ENCODE measurements at places on chromosomes 12 and 14. TPM values are rescaled to one million over a fixed set of nuclear protein-coding genes. Genes with fewer than 3 reads are reported as not detected.

The NANOG gene
- not detected for total RNA-seq

The ACSS3 gene
- total RNA-seq: not detected

The DAO gene
- not detected for total RNA-seq

The TAS2R19 gene
- 2.1 TPM for total RNA-seq

The RNASE2 gene
- not detected for total RNA-seq

The FIGNL2 gene
- 1.1 TPM for total RNA-seq

DNA sequence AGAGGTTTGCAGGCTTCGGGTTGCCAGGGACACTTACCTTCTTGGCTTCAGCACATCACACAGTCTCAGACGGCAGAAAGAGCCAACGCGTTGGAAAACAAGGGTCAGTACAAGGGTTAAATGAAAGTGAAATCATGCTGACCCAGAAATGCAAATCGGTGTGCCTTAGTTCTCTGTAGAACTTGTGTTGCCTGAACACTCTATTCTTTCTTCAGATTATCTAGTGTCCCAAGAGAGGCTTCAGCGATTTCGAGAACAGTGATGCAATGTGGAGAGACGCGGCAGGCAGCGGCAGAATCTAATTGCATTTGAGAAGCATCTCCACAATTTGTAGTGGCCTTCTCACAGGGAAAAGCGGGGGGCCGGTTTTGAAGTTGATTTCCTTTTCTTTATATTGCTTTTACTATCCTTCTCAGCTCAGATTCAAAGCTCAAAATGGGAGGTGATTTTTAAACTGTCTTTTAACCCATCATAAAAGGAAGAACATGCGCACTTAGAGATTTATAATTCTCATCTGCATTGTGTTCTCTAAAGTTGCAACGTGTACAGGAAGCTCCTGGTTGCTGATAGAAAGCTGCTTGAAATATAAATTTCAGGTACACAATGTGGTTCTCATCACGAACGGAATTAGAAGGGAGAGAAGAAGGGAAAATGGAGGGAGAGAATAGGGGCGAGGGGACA is 67.8 kb upstream of the EGLN3 start:
- H3K4me1 ChIP-seq: peaks cover 31% of the 10 kb centered on the region
- no peak for DNase-seq
- peaks cover 4% of the 10 kb centered on the region for H3K36me3 ChIP-seq
- peaks cover 7% of the 10 kb centered on the region for H3K27me3 ChIP-seq

GRCh38 chr12:51976376-51977160 is 25.1 kb downstream of the ACVR1B start:
- no peak overlapping the region for H3K27ac ChIP-seq
- no peaks in the 10 kb centered on the region for H3K27me3 ChIP-seq
- DNase-seq: no peak
- H3K36me3 ChIP-seq: peaks cover 9% of the 10 kb centered on the region
- H3K4me3 ChIP-seq: no peak overlapping the region

DNA sequence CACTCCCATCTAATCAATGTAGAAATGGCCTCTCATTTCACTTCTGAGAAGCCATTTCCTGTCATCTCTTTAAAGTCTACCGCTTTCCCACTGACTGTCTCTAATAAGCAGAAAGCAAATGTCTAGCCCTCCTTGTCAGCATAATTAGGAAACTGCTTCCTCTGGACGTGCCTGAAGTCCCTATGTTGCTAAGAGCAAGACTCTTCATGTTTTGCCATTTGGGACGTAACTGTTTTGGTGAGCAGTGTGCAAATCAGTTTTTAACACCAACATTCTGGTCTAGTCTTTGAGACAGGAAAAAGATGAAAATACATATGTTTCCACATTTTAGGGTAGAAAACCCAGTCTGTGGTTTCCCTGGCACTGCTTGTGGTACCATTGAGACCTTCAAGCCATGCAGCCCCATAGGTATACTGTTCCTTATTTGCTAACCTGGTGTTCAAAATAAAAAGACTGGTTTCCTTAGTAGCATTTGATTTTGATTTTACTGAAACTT is 22.2 kb downstream of the IFNG start:
- no peaks in the 10 kb centered on the region for H3K27me3 ChIP-seq
- peak overlapping the region; percentile 86 for H3K27ac ChIP-seq
- peaks cover 43% of the 10 kb centered on the region for H3K4me1 ChIP-seq
- DNase-seq: no peak
- H3K36me3 ChIP-seq: peaks cover 17% of the 10 kb centered on the region

DNA sequence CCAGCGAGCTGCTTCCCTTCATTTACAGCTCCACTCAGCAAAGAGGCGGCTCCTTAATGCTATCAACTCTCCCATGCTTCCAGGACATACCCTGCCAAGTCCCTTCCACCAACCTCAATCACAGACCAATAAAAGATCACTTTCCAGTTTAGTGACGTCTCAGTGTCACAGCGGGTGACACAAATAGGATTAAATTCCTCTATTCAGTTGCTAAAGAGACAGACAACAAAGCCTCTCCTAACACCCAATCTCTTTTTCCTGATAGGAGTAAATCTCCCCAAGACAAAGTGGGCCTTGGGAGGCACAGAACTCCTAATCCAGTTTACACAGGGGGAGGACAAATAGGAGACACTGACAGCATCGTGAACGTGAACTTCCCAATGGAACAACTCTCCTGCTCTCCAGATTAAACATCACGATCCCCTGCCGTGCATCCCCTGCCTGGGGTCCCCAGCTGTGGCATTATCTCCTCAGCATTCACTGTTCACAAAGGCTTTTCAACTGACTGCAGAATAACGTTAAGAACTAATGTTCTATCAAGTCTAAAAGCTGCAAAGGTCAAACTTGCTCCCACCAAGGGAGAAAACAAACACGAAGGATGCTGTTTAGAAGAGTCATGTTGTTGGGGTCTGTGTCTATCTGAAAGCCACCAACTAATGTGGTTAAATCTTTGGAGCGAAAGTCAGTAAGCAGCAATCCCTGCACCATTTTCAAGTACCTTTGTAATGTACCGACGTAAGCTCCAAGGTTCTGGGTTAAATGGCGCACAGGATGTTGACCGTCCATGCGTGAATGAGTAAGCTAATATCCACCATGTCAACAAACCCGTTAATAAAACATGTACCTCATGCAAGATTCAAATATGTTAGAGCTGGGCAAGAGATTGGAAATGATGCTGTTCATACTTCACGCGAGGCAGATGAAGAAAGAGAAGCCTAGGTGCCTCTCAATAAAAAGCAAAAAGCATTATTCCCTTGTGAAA is 31.5 kb downstream of the TMEM132D start:
- no peak overlapping the region for H3K4me3 ChIP-seq
- DNase-seq: no peak
- no peak overlapping the region for H3K27ac ChIP-seq
- H3K4me1 ChIP-seq: no peaks in the 10 kb centered on the region

DNA sequence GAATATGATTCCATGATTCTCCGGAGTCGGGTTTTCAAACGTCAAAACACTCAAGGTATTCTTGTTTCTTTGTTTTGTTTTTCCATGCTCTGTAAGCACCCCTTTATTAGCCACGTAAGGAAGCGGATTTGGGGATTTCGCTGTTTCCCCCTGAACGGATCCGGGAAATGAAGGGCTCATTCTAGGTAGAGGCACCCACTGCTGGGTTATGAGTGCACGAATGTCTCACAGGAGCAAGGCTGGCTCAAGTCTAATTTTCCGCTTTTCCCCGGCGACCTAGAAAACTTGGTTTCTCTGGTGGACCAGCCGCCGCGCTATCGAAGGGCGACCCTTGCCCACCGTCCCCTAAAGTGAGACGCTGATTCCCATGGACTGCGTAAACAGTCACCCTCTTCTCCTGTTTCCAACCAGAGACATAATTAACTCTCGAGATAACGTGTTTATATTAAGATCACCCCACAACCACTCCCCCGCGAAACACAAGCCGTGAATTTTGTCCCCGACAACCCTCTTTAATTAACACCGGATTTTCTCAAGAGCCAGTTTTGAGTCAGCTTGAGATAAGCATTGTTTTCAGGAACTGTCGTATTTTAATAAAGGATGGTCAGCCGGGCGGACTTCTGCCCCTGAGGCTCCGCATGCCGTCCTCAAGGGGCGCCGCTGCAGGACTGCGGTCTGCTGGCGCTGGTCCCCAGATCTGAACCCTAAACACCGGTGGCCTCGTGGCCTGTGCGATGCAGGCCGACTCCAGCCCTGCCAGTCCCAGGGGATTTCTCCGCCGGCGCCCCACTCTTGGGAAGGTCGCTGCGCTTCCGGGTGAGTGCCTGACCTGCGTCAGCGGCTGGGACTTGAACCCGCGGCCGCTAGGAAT is 515 bp upstream of the ABCC9 start:
- H3K27me3 ChIP-seq: peaks cover 63% of the 10 kb centered on the region

- no peaks in the 10 kb centered on the region for H3K4me1 ChIP-seq
- peaks cover 26% of the 10 kb centered on the region for H3K36me3 ChIP-seq
- H3K27me3 ChIP-seq: no peaks in the 10 kb centered on the region
- no peak for DNase-seq
- H3K4me3 ChIP-seq: no peak overlapping the region
- H3K27ac ChIP-seq: no peak overlapping the region
These were observed 98.0 kb downstream of the KIF21A start for GRCh38 chr12:39344926-39345325.

DNA sequence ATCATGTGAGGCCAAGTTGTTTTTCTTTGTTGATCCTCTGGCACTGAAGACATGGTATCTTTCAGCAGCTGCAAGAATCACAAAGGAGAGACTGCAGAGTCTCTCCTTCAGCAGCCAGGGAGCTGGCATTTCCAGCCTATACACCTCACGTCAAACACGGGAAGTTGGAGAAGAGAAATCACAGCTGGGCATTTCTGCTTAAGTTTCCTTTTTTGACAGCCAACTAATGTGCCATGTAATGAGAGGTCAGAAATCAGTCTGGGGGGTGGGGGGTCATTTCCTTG is 28.3 kb downstream of the PHLDA1 start:
- H3K27me3 ChIP-seq: peaks cover 4% of the 10 kb centered on the region
- no peak overlapping the region for H3K27ac ChIP-seq
- peaks cover 3% of the 10 kb centered on the region for H3K4me1 ChIP-seq

DNA sequence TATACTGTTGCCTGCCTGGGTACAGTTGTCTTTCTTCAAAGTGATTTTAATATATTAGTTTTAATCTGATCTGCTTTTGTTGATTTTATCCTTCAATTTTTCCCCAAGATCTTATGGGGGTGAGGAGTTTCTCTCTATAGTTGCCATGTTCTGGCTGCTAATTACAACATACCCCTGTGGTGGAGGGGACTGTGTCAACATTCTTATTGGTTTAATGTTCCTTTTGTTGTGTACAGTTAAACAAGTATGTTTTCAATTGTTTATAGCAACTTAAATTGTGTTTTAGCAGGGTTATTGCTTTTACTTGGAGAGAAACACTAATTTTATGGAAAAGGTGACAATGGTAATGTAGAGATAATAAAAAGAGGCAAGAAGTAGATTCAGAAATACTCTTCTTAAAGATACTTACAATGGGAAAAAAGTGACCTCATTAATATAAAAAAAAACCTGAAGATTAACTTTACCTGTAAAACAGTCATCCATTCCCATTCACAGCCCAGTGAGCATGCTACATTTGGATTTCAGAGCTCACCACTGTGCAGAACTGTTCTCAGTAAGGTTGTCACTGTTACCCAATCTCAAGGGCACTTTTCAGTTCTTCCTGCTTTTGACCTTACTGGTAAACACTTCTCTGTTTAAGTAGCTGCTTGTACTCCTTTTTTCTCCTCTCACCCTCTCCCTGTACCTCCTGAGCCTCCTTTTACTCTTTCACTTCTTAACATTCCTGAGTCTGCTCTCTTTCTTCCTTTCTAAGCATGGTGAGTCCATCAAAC is 8.1 kb upstream of the LRRK2 start:
- DNase-seq: no peak
- H3K36me3 ChIP-seq: no peaks in the 10 kb centered on the region
- no peaks in the 10 kb centered on the region for H3K4me1 ChIP-seq

- peaks cover 53% of the 10 kb centered on the region for H3K27me3 ChIP-seq
- H3K27ac ChIP-seq: no peak overlapping the region
- no peak for DNase-seq
- H3K4me3 ChIP-seq: no peak overlapping the region
- H3K36me3 ChIP-seq: no peaks in the 10 kb centered on the region
- H3K4me1 ChIP-seq: no peaks in the 10 kb centered on the region
These were observed 6.7 kb upstream of the SSPN start for GRCh38 chr12:26188641-26189040.

DNA sequence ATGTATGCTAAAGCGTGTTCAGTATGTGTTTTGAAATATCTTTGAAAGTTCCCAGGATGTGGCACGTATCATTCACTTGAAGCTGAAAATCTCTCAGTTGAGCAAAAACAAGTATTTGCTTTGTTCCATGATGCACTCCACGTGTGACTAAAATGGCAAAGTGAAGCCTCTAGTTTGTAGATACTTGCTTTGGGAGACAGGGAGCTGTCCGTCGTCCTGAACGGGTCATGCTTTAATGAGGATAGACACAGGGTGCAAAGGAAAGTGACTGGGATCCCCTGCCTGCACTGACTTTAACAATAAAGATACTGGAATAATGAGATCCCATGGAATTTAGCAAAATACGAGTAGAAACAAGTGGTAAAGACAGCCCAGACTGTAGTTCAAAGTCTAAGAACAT is 991.4 kb downstream of the NRXN3 start:
- no peaks in the 10 kb centered on the region for H3K4me1 ChIP-seq
- H3K36me3 ChIP-seq: no peaks in the 10 kb centered on the region
- H3K4me3 ChIP-seq: no peak overlapping the region
- no peak overlapping the region for H3K27ac ChIP-seq
- no peaks in the 10 kb centered on the region for H3K27me3 ChIP-seq

DNA sequence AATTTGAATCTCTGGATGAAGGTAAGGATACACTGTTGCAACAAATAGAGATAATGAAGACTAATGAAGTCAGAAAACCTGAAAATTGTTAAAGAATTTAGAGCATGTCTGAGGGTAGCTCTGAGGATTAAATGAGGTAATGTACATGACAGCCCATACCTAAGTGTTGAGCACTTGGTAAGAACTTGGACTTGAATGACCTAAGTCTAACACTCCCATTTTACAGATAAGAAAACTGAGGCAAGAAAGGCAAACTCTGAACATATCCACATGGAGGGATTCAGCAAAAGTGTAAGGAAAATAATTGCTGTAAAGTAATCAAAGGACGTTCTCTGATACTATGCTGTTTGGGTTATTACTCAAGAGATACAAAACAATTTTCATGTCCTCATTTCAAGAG is 29.0 kb downstream of the PTPRB start:
- peaks cover 1% of the 10 kb centered on the region for H3K4me1 ChIP-seq
- H3K36me3 ChIP-seq: no peaks in the 10 kb centered on the region
- no peak overlapping the region for H3K4me3 ChIP-seq
- no peak for DNase-seq
- H3K27ac ChIP-seq: no peak overlapping the region
- peaks cover 55% of the 10 kb centered on the region for H3K27me3 ChIP-seq

DNA sequence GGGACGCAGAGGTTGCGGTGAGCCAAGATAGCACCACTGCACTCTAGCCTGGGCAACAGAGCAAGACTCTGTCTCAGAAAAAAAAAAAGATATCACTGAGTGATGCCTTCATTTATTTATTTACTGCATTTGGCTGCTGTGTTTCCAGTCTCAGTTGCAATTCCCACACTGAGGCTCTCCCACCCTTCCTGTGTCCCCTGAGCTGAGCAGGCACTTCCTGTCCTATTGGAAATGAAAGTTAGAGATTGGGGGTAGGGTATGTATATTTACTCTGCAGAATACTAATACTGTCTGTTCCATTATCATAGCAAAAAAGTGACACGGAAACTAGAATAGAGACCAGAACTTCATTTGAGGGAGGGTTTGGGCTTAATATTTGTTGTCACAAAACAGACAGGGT is 1.6 kb upstream of the RBMS2 start:
- no peaks in the 10 kb centered on the region for H3K36me3 ChIP-seq
- H3K27ac ChIP-seq: no peak overlapping the region
- no peak for DNase-seq
- no peaks in the 10 kb centered on the region for H3K27me3 ChIP-seq
- H3K4me3 ChIP-seq: no peak overlapping the region

All from activated naive CD8-positive, alpha-beta T cell treated with anti-CD3 and anti-CD28 coated beads, Interleukin-2, amount 10 ng/mL, durations not matched to agents 7 days and 5 days (primary cell).